Activated naive CD8-positive, alpha-beta T cell treated with anti-CD3 and anti-CD28 coated beads, Interleukin-2, amount 50 U/mL, for 16 hours (primary cell): ENCODE measurements at places on chromosomes 11 and 22.
A peak's percentile ranks its signal among the peaks of the same experiment; 100 is the strongest.

- no peak for DNase-seq
Observed at GRCh38 chr11:70669871-70670675, 271.7 kb downstream of the CTTN start.

DNA sequence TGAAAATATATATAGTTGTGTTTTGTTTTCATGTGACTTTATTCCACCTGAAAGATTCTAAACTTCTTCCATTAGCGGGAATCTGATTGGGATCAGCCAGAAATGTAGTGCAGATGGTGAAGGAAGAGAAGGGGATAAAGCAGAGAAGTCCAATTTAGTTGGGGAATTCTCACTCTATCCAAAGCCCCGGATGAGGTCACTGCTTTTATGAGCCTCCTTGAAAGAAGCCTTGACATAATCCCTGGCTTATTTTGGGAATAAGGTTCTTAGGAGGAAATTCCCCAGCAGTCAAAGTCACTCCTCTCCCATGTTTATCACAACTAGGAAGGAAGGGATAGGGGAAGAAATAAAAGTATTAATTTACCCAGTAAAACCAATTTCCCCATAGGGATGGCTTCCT lies 41.1 kb downstream of the OSBP start:
- DNase-seq, result no peak

- DNase-seq, result no peak
Observed at GRCh38 chr22:20145206-20145831, 5.5 kb downstream of the CCDC188 start.

- no peak for DNase-seq
Observed at GRCh38 chr11:8729837-8730696, 47.5 kb downstream of the RPL27A start.

DNA sequence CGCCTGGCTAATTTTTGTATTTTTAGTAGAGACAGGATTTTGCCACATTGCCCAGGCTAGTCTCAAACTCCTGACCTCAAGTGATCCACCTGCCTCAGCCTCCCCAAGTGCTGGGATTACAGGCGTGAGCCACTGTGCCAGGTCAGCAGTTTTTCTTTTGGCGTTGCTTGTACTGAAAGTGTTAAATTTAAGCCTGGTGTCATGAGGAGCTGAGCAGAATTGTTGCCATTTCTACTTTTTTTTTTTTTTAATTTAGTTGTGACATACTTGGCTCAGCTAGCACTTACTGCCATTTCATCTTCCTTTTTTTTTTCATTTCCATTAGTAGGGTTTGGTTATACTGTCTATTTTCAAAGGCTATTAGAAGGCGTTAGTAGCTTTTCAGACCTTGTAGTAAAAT lies 10.7 kb downstream of the TAB1 start:
- no peak for DNase-seq

DNA sequence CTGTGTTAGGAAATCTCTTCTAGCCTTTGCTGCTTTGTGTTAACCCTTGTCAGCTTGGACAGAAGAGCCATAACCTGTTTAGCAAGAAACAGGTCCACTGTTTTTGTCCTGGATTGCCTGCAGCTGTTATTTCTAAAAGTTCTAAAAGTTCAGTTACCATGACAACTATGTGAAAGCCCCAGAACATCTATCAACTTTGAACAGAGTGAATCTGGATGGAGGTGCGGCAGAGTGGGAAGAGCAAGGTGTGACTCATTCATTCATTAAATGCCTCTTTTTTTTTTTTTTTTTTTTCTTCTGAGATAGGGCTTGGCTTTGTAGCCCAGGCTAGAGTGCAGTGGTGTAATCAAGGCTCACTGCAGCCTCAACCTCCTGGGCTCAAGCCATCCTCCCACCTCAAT lies 50.5 kb downstream of the RBX1 start:
- DNase-seq, result no peak

GRCh38 chr22:28023774-28024173 lies 104.7 kb upstream of the PITPNB start:
- DNase-seq, result no peak

DNA sequence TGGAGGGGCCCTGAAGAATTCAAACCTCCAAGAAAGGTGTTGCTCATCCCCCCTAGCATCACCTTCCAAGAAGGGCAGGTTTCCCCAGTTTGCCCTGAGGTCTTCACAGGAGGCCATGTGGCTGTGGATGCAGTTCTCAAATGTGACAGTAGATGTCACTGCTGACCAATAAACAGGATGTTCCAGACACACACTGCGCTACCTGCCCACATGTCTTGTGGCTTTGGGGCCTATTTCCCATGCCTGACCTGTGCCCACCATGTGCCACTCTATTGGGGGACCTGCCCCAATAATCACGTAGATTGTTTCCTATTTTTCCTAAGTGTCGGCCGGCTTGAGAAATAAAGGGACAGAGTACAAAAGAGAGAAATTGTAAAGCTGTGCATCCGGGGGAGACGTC lies 4.5 kb downstream of the GSTT2 start:
- DNase-seq, result peak; percentile 62
